ENCODE measurements at places on chromosomes 5 and 9.

DNA sequence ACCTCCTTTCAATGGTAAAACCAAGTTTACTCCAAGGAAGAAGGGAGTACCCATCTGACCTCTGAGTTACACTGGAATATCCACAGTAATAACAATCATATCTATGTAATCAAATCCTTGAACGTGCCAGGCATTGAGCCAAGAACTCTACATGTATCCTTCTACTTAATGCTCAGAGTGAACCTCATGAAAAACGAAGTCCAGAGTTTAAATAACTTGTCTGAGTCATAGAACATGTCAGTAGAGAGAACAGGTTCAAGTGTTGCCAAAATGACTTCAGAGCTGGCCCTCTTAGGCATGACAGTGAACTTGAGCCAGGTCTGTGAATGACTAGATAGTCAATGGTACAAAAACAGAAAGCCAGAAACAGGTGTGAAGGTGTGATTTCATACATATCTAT is 164.1 kb upstream of the ZNF618 start:
- DNase-seq, result no peak

- no peak for DNase-seq
Measured at GRCh38 chr9:89185980-89186379, 7.4 kb upstream of the SHC3 start.

- DNase-seq, result no peak
Measured at GRCh38 chr5:179873588-179874110, 15.0 kb upstream of the MRNIP start.

GRCh38 chr5:67723873-67724272 is 491.7 kb upstream of the PIK3R1 start:
- no peak for DNase-seq

- no peak for DNase-seq
Measured at GRCh38 chr9:21965401-21965951, 28.7 kb downstream of the CDKN2A start.

DNA sequence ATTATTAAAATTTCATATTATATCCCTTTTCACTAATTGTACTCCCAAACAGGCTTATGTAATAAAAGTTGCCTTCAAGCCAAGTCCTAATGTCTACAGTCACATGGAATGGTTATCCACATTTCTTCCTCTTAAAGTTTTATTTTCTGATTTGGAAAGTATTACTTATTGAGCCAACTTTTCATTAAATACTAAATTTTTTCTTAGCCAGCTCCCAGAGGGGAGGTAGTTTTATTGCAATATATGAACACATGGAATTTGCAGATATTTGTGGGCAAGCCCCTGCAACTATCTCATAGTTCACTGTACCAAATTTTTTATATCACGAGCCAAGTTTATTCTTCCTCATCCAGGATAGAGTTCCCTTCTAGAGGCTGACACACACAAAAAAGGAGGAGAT is 332.8 kb upstream of the PTGER4 start:
- DNase-seq, result no peak

DNA sequence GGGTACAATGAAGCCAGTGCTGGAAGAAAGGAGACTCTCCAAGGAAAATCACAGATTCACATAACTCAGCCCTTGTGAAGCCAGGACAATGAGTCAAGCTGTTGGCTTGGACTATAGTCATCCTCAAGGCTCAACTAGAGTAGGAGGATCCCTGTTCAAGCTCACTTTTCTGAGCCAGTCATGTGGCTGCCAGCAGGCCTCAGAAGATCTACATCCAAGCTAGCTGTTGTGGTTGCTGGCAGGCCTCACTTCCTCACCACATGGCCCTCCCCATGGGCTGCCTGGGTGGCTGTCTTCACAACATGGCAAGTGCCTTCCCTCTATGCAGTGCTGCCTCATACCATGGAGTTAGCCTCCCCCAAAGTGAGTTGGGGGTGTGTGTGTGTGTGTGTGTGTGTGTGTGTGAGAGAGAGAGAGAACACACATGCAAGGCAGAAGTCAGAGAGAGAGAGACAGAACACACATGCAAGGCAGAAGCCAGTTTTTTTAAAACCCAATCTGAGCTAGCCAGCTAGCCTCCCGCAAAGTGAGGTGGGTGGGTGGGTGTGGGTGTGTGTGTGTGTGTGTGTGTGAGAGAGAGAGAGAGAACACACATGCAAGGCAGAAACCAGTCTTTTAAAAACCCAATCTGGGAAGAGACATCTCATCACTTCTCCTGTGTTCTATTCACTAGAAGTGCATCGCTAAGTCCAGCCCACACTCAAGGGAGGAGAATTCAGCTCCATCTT is 17.1 kb downstream of the SCAI start:
- DNase-seq, result no peak

DNA sequence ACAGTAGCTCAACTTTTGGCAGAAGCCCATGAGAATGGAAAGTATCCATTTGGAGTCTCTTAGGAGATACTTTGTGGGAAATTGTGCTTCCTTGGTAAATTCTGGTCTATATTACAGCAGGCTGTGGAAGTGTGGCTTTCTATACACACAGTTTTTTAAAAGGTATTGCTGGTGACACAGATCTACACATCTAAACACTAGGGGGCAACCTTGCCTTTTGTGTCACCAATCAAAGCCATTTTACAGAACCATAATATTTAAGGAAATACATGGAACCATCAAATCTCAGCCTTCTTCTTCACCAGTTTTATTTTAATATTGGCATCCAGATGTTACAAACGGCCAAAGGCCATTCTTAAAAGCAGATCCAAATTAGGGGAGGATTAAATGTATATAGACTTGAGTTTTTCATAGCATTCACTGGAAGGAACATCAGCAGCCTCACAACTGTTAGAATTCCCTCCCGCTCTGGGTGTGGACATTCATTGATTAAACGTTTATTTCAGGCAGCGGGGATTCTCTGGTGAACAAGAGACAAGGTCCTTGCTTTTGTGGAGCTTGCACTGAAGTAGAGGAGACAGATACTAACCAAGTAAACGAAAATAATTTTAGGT is 132.4 kb upstream of the EPB41L4A start:
- DNase-seq, result peak; percentile 3

DNA sequence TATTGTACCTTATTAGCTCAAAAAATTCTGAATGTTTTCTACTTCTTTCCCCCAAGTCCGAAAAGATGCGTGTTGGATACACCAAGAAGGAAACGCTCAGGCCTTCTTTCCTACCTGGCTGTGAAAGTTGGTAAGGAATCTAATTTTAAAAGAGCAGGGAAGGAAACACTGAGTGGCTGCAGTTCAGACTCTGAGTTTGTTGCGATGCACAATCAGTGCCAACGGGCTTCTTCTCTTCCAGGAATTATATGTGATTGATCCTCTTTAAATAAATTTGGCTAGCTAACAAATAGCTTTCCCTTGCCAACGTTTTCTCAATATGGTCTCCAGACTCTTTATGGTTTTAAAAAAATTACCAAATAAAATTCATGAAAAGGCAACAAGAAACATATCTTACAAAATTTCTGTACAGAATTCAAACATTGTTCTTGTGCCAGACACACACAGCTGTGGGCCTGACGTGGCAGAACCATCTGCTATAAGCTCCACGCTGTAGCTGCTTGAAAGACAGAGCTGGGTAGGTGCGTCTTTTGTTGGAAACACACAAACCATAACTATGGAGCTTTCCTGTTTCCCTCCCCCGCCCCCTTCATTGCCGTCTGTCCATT is 493.1 kb downstream of the ZNF608 start:
- DNase-seq, result no peak

DNA sequence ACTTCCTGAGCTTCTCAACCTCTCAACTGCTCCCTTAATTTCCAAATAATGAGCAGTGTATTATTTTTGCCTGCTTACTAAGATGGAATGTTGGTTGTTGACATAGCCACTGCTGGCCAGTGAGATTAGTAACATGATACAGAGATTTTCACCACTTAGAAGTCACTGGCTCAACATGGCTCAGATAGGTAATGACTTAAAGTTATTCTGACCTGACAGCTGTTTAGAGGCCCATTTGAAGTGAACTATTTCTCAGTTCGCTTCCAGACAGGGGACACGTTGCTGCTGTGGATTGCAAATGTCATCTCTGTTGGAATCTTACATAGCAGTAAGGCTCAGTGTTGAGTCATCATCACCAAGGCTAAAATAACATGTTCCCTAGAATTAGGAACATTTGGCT is 490.2 kb downstream of the TLE4 start:
- DNase-seq, result peak; percentile 37

DNA sequence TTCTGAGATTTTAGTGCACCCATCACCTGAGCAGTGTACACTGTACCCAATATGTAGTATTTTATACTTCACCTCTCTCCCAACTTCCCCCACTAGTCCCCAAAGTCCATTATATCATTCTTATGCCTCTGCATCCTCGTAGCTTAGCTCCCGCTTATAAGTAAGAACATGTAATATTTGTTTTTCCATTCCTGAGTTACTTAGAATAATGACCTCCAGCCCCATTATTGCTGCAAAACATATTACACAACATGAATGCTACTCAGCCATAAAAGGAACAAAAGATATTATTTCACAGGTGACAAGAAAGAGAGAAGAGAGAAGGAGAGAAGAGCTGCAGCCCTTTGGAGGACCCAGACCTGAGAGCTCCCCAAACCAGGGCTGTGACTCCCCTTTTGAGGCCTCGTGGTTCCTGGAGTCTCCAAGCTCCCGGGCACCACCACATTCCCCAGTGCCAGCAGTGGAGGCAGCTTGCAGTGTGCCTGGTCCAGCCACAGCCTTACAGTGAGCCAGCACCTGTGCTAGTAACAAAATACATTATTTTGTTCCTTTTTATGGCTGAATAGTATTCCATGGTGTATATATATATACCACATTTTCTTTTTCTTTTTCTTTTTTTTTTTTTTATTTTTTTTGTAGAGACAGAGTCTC is 194.5 kb upstream of the DAB2 start:
- DNase-seq, result no peak

GRCh38 chr5:96031811-96032261 is 70.2 kb upstream of the ELL2 start:
- DNase-seq, result no peak

- no peak for DNase-seq
Measured at GRCh38 chr5:10626473-10627013, 62.7 kb downstream of the ANKRD33B start.

GRCh38 chr9:90799271-90799852 is 2.3 kb upstream of the SYK start:
- no peak for DNase-seq

DNA sequence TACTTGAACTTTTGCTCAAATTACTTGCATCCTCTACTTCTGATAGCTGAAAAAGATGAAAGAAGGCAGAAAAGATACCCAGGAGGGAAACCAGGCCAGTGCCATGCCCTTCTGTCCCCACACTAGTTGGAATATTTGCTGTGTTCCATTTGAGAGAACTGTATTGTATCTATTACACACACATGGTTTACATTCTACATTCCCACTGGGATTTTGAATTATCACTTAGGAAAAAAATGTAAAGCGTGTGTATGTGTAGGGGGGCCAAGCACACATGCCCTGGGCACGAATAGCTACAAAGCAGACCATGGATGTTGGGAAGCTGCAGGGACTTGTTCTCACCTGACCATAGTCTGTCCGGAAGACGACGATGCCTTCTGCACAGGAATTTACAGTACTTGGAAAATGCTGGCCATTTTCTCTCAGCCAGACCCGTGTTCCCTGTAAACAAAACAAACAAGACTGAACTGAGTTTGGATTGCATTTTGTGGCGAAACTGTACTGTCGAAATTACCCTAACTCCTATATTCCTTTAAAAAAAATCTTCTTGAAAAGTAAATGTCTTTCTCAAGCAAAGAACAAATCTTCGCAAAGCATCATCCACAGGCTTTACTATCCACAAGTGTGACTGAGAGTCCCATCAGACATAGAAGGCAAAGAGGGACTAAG is 58.7 kb downstream of the MYO10 start:
- no peak for DNase-seq

DNA sequence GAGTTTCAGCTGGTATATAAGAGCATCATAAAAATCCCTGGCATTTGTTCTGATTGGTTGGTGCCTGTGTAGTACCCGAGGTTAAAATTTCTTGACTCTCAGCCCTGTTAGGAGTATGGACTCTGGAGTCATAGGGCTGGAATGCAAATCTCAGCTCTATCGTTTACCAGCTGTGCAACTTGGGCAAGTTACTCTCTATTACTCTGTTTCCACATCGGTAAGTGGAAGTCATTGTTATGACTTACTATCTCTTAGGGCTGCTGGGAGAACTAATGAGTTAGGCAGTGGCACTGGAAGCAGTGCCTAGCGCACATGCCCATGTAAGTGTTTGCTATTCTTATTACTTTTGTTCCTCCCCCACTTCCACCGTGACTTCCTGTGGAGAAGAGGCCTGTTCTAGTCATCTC is 141.6 kb downstream of the BOD1 start:
- no peak for DNase-seq
